Left renal cortex interstitium (tissue), 4 donors: ENCODE measurements at places on chromosomes 4 and X. TPM values are rescaled to one million over a fixed set of nuclear protein-coding genes. Genes with fewer than 3 reads are reported as not detected.

DNA sequence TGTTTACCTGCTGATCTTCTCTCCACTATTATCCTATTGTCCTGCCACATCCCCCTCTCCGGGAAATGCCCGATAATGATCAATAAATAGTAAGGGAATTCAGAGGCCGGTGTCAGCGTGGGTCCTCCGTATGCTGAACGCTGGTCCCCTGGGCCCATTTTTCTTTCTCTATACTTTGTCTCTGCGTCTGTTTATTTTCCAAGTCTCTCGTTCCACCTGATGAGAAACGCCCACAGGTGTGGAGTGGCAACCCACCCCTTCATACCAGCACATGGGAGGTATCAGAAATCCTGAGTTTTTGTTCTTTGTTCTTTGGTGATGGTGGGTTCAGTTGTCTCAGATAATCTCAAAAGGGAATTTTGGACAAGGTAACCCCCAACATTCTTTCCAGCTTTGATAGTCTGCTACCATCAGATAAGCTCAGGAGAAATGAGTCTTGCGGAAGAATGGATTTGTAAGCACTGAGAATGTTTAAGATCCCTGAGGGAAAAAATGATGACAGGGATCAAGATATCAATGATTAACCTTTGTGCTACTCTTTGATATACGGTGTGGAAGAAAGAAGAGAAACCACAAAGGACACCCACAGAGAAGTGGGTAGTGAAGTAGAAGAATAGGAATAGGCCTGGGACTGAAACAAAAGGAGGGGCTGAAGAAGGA, 117.9 kb downstream of the CEP44 start:
- no peak for DNase-seq

- DNase-seq = no peak
Measured at GRCh38 chr4:7738458-7739076, 201.1 kb downstream of the AFAP1 start.

DNA sequence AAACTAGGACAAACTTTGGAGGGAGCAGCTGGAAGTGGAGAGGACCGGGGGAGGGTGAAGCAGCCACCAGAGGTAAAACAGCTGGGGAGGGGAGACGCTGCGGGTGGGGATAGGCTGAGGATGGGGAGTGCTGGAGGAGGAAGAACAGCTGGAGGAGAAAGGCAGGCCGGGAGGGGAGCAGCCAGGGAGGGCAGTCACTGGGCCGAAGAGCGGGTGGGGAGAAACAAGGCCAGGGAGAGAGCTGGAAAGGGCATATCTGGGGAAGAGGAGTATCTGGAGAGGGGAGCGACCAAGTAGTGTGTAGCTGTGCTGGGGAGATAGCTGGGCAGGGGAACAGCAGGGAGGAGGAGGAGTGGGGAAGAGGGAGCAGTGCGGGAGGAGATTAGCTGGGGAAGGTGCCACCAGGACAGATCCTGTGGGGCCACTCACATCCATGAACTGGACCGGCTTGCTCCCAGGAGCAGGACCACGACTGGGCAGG, 2.7 kb downstream of the SLC38A5 start:
- no peak for DNase-seq

DNA sequence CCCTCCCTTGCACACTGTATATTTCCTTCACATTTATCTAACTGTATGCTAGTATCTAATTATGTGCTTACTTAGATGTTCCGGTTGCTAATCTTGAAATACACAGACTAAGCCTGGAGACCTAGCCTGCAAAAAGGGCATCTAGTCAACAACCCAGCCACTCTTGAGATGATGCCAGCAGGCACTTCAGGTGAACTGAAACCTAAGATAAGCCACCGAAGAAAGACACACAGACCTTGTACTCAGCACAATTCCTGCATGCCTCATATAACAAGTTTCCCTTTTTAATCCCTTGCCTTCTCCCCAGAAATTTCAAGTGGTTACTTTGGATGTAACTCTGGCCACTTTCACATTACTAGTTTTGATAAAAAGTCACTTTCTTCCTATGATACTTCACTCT, 2506.6 kb downstream of the ARAP2 start:
- no peak for DNase-seq

GRCh38 chr4:41301137-41301536, 44.4 kb downstream of the UCHL1 start:
- no peak for DNase-seq

DNA sequence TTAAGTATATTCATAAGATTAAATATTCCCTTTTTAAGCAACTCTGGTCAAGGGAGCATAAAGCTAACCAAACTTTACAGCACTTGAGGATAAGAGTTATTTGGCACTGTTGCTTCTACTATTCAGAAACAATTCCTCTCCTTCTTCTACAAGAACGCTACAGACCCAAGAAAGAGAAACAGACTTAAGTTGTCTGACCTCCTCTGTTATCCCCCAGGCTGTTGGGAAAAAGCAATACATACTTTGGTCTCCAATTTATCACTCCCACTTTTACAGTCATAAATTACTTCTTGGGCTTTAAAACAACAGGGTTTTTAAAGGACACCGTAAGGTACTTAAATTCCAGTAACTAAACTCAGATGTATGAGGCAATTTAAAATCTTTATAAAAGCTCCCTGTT, 147.4 kb downstream of the COL25A1 start:
- DNase-seq = no peak

DNA sequence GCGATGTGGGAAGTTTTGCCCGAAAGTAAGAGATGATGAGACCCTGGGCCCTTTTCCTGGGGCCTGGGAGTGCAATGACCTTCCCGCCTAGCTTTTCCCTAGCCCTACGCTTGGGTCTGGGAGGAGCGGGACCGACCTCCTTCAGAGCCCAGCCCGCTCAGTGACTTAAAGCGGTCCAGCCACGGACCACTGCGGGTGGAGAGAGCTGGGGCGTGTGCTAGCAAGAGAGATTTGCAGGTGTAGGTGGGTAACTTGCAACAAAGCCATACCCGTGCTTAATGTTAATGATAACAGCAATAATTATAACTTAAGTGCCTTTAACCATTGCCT, 503 bp upstream of the PDE5A start:
- no peak for DNase-seq

DNA sequence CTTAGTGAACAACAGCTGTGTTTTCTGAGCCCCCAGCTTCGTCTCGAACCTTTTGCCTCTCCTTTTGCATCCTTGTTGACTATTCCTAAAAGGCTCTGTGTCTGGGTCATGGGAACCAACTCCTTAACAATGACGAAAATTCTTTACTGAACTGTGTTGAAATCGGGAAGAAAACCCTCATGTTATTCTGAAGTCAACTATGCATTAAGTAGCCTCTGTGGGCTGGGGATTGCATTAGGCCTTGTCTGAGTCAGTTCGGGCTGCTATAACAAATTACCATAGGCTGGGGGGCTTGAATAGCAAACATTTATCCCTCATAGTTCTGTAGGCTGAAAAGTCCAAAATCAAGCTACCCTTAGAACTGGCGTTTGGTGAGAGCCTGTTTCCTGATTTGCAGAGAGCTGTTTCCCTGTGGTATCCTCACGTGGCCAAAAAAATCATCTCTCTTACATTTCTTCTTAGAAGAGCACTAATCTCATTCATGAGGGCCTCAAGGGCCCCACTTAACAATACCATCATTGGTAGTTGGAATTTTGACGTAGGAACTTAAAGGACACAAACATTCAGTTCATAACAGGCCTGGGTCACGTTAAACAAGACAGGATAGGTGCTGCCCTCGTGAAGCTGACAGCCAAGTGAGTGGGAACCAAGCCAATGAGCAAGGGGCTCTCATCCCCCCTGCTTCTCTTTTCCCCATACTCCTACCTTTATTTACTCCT, 75.9 kb downstream of the CLNK start:
- DNase-seq = no peak

The ANXA10 gene
- 0.34 TPM for polyA plus RNA-seq

The MAP9 gene
- polyA plus RNA-seq = 32.8 TPM

DNA sequence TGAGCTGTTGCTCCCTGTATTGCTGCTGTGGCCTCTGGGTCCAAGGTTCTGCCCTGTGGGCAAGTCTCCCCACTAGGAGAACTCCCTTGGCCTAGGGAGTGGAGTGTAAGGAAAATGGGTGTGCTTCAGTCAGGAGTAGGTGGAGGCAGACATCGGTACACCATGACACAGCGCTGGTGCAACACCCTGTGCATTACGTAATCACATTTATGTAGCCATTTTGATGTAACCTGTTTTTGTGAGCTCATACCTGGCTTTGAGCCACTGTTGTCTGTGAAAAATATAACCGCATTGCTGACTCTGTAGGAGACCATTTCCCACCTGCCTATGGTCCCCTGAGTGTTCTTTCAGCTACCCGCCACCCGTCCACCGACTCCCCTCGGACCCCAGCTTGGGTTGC, 700.5 kb upstream of the AGA start:
- DNase-seq = no peak

The PLAC1 gene
- polyA plus RNA-seq = 5.4 TPM

GRCh38 chr4:102114118-102114630, 231.1 kb downstream of the SLC39A8 start:
- DNase-seq = no peak

The PALLD gene
- polyA plus RNA-seq = 191 TPM

- no peak for DNase-seq
Measured at GRCh38 chr4:147639388-147639787, 22.2 kb downstream of the TMEM184C start.

DNA sequence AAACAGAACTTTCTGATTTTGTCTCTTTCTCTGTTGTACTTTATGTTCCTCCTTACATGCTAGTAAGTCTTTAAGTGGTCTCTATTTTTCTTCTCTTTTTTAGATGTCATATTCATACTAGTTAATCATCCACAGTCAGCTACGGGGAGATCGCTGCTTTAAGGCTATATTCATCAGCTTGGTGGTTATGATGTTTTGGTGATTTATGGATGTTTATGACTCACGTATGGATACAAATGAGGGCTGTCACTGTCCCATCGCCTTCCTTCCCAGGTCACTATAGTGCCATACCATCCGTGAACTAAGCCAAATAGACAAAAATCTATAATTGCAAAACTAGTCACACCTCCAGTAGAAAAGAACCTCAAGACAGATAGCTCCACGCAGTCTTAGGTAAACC, 296.8 kb upstream of the AADAT start:
- DNase-seq = no peak

The MAOA gene
- 15.4 TPM for polyA plus RNA-seq

DNA sequence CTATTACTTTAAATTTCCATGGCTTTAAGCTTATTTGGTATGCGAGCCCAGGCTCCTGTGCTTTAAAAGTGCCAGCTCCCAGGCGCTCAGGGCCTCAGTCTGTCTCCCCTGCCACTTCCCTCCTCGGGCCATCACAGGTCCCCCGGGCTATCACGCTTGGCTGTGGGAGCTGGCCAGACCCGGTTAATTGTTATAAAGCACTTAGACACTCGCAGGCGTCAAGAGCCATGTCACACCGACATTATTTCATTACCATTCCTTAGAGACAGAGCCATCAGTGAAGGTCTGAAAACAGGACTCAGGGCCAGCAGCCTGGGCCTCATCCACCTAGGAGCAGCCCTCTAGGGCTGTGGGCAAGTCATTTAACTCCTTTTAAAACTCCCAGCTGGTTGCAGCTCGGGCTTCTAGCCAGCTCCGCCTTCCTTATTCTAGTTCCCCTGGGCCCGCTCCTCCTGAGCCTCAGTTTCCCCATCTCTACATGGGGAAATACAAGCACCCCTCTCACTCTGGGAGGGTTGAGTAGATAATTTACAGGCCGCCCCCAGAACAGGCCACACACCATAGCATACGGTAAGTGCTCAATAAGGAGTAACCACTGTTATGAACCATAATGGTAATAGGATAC, 99.0 kb downstream of the HMX1 start:
- no peak for DNase-seq

The GC gene
- polyA plus RNA-seq = 0.56 TPM

- no peak for DNase-seq
Measured at GRCh38 chr4:6359536-6360308, 90.1 kb downstream of the WFS1 start.

DNA sequence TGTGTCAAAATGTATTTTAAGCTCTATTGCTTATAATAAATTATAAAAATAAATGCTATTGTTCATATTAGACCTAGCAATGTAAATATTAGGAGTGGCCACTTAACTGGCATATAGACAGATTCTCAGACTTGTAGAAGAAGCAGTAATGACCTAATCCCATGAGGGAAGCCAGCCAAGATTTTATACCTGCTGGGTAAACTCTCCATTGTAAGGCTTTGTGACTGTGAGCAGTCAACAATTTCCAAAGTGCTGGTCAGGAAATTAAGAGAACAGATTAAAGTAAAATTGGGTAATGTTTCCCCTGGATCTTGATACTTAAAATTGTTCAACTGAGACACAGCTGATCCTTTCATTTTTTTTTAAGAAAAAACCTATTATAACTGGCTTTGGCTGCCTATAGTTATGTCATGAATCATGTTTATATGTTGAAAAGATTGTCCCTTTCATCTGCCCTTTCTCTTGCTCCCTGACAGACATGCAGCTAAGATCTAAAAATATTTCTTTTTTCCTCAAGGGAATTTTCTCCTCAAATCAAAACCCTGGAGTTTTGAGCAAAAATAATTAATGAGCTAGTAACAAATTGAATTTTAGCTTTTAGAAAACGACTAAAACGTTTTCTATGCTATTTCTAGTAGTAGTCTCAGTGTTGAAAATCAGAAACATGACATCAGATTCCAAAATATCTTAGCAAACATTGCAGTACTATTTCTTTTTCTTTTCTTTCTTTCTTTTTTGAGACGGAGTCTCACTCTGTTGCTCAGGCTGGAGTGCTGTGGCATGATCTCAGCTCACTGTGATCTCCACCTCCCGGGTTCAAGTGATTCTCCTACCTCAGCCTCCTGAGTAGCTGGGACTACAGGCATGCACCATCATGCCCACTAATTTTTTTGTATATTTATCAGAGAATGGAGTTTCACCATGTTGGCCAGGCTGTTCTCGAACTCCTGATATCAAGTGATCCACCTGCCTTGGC, 77.9 kb downstream of the ADGRL3 start:
- no peak for DNase-seq

DNA sequence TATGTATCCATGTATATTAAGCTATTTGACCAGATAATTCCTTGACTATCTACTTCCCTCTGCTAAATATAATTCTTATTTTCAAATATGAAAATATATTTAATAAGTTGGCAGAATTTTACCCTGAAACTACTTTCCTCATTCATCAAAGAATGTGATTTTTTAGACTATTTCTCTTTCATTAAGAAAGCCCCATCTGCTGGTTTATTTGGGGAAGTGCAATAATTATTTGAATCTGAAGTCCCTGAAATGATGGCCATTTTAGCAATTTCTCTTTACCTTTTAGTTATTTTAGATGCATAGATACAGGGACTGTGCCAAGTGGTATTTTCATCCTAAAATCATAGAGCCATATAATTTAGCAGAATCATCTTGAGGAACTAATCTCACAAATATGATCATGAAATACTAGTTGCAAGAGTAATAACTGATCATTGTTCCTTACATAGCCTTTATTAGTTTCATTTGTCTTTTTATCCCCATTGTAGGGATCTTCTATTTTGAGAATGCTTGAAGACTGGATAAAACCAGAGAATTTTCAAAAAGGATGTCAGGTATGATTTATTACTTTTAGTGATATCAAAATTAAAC, 39.0 kb downstream of the ENPEP start:
- DNase-seq = no peak

DNA sequence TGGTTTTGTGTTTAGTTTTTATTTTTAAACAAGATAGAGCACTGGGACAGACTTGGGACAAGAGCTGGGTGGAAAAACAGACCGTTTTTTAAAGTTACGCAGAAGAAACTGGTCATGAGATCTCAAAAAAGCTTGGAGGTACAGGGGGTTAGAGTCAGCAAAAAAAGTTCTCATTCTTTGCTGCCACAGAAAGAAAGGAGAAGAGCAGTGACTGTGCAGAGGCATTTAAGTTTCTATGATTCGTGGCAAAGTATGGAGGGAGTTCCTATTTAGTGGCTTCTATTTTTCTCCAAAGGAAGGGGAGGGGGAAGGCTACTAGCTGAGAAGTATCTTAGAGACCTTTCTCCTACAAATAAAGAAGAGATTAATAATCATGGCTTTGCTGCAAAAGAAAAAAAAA, 68.3 kb downstream of the MANBA start:
- DNase-seq = no peak

The PABPC1L2A gene
- polyA plus RNA-seq = not detected

The PAGE2 gene
- not detected for polyA plus RNA-seq
